ENCODE measurements at places on chromosomes 6 and 20.

DNA sequence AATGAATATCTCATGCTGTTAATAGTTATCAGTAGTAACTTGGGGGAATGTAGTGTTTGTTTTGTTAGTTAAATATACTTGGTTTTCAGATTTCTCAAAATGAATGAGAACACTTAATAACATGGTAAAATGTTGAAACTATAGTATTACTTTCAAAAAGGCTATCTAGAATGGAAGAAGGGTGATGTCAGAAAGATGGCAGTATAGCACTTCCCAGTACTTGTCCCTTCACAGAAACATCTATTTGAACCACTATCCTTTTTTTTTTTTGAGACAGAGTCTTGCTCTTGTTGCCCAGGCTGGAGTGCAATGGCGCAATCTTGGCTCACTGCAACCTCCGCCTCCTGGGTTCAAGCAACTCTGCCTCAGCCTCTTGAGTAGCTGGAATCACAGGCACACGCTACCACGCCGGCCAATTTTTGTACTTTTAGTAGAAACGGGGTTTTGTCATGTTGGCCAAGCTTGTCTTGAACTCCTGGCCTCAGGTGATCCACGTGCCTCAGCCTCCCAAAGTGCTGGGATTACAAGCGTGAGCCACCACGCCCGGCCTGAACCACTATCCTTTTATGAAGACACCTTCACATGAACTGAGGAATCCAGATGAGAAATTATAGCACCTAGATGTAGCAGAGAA lies 4.7 kb upstream of the ECHDC1 start:
- no peaks in the 10 kb centered on the region for H3K36me3 ChIP-seq
- no peak overlapping the region for H3K4me3 ChIP-seq
- H3K27me3 ChIP-seq, result no peaks in the 10 kb centered on the region

DNA sequence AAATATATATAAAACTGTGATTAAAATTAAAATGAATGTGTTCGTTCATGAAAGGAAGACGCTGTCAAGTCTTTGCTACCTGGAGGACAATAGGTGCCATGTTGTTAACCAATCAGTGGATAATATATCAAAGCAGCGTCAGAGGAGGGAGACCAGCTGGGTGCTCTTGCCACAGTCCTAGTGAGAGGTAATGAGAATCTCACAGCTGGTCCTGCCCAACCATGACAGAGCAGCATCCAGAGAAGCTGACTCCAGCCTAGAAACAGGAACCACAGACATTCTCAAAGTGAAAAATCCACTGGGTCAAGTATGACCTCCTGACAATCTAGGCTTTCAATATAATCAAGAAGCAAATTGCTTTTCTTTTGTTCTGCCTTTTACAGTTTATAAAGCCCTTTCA lies 94.5 kb upstream of the LRFN2 start:
- no peaks in the 10 kb centered on the region for H3K4me1 ChIP-seq
- H3K27me3 ChIP-seq, result peaks cover 32% of the 10 kb centered on the region
- no peak for DNase-seq
- H3K36me3 ChIP-seq, result peaks cover 2% of the 10 kb centered on the region
- no peak overlapping the region for H3K4me3 ChIP-seq
- H3K27ac ChIP-seq, result no peak overlapping the region

DNA sequence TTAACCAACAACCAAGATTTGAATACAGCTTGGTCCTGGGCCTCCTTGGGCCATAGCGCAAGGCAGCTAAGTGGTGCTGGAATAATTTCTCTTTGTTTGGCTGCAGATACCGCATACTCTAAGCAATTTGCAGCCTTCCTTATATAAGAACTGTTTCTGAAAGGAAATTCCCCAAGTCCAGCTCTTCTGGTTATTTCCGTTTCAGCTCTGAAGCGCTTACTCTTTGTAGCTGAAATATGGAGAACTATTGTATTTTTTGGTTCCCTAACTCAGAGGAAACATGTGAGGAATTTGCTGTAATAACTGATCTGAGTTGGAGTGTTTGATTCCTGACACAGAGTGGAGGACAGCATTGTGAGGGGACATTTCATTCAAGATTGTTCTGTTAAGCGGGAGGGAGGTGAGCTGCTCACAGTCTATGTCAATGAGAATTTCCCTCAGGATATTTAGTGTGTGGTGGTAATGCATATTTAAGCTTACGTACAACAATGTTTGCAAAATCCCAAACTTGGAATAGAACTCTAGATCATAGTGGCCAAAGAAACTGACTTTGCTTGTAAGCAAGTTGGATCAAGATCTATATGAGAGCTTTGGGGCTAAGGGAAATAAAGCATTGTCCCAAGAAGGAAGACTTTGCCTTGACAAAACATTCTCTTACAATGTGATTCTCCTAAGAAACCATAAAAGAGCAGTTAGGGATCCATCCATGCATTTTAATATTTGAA lies 576.6 kb upstream of the FLRT3 start:
- DNase-seq, result no peak
- H3K4me3 ChIP-seq, result no peak overlapping the region
- H3K27me3 ChIP-seq, result no peaks in the 10 kb centered on the region
- no peaks in the 10 kb centered on the region for H3K36me3 ChIP-seq

- peak overlapping the region; percentile 95 for H3K27ac ChIP-seq
- no peak for DNase-seq
- no peaks in the 10 kb centered on the region for H3K27me3 ChIP-seq
- peaks cover 25% of the 10 kb centered on the region for H3K4me1 ChIP-seq
- H3K4me3 ChIP-seq, result peak overlapping the region; percentile 97
Measured at GRCh38 chr6:13617066-13617465, 1.9 kb downstream of the NOL7 start.

GRCh38 chr6:101379926-101380325 lies 13.6 kb upstream of the GRIK2 start:
- H3K27me3 ChIP-seq, result no peaks in the 10 kb centered on the region
- H3K36me3 ChIP-seq, result no peaks in the 10 kb centered on the region
- H3K4me3 ChIP-seq, result no peak overlapping the region
- no peaks in the 10 kb centered on the region for H3K4me1 ChIP-seq
- H3K27ac ChIP-seq, result no peak overlapping the region

DNA sequence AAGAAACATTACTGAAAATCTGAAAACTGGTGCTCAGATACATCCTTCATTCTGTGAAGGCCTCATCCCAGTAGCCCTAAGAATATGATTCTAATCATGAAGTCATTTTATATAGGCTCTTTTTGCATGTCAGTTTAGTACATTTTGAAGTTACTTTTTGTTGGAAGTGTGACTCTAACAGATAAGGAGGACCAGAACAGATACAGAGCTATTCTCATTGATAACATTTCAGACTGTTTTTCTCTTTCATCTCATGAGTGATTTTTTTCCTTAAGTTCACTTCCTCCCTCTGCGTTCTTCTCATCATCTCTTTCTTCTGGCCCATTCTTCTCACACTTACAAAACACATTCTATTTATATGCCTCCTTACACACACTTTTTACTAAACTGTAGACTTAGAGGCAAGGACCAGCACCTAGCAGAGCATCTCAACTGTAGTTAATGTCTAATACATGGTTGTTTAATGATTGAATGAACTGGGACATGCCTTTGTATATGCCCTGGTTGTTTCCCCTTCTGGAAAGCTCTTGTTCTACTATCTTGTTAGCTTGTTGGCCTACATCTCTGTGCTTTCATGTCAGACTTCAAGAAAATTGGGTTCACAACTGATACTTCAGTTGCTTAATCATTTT lies 8.7 kb downstream of the CTNNBL1 start:
- no peak overlapping the region for H3K4me3 ChIP-seq
- H3K27ac ChIP-seq, result no peak overlapping the region
- no peaks in the 10 kb centered on the region for H3K27me3 ChIP-seq
- no peak for DNase-seq

GRCh38 chr6:9116026-9116425 lies 680.7 kb upstream of the SLC35B3 start:
- no peaks in the 10 kb centered on the region for H3K27me3 ChIP-seq
- no peak overlapping the region for H3K4me3 ChIP-seq
- H3K27ac ChIP-seq, result no peak overlapping the region
- no peak for DNase-seq
- H3K4me1 ChIP-seq, result no peaks in the 10 kb centered on the region

- H3K36me3 ChIP-seq, result no peaks in the 10 kb centered on the region
- H3K27me3 ChIP-seq, result no peaks in the 10 kb centered on the region
- H3K27ac ChIP-seq, result peak overlapping the region; percentile 88
- no peak for DNase-seq
Measured at GRCh38 chr6:136773473-136773796, 18.8 kb downstream of the MAP3K5 start.

- H3K4me1 ChIP-seq, result no peaks in the 10 kb centered on the region
- no peak for DNase-seq
- H3K36me3 ChIP-seq, result peaks cover 2% of the 10 kb centered on the region
- H3K27ac ChIP-seq, result no peak overlapping the region
- H3K4me3 ChIP-seq, result no peak overlapping the region
- peaks cover 5% of the 10 kb centered on the region for H3K27me3 ChIP-seq
Measured at GRCh38 chr6:3305216-3305565, 46.4 kb downstream of the PSMG4 start.

GRCh38 chr6:72703093-72703492 lies 81.2 kb downstream of the KCNQ5 start:
- no peak overlapping the region for H3K27ac ChIP-seq
- no peak for DNase-seq
- no peaks in the 10 kb centered on the region for H3K27me3 ChIP-seq
- H3K36me3 ChIP-seq, result no peaks in the 10 kb centered on the region
- H3K4me1 ChIP-seq, result peaks cover 3% of the 10 kb centered on the region

GRCh38 chr6:56936466-56936865 lies 18.4 kb upstream of the BEND6 start:
- DNase-seq, result no peak
- no peaks in the 10 kb centered on the region for H3K36me3 ChIP-seq
- no peak overlapping the region for H3K4me3 ChIP-seq
- H3K27ac ChIP-seq, result no peak overlapping the region
- peaks cover 34% of the 10 kb centered on the region for H3K27me3 ChIP-seq

- no peak for DNase-seq
- H3K4me1 ChIP-seq, result peaks cover 18% of the 10 kb centered on the region
- H3K27me3 ChIP-seq, result no peaks in the 10 kb centered on the region
- H3K27ac ChIP-seq, result peak overlapping the region; percentile 16
Measured at GRCh38 chr6:157143171-157143889, 180.0 kb downstream of the TMEM242 start.

- H3K27me3 ChIP-seq, result peaks cover 24% of the 10 kb centered on the region
- peak overlapping the region; percentile 31 for H3K4me3 ChIP-seq
- H3K36me3 ChIP-seq, result peaks cover 2% of the 10 kb centered on the region
- DNase-seq, result no peak
- no peak overlapping the region for H3K27ac ChIP-seq
Measured at GRCh38 chr6:3913958-3914337, 64.8 kb downstream of the FAM50B start.

DNA sequence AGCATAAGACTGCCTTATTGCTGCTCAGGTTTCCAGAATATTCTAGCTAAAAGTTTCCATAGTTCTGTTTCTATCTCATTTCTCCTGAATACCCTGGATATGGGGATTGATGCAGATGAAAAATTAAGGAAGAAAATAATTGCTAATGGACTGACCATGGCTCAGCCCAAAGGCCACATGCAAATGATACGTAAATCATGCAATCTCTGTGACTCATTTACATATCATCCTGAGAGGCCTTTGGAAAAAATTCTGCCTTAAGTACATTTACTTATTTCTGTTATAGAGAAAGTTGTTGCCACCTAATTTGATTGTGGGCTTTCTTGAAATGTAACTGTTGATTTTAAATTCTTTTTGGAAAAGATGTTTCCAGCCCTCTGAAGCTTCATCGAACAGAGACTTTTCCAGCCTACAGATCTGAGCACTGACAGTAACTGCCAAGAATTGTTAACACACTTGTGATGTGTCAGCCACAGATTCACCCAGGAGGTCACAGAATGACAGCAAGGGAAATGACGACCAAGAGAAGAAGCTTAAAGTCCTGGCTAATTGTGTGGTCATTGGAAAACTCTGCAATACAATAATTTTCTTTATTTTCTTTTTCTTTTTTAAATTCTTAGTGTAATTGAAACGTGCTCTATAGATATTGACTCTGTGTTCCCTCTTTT lies 174.8 kb downstream of the DOK5 start:
- no peak for DNase-seq
- no peaks in the 10 kb centered on the region for H3K36me3 ChIP-seq
- peaks cover 19% of the 10 kb centered on the region for H3K27me3 ChIP-seq
- no peak overlapping the region for H3K4me3 ChIP-seq
- no peak overlapping the region for H3K27ac ChIP-seq

GRCh38 chr6:169556758-169557548 lies 144.9 kb downstream of the WDR27 start:
- H3K27ac ChIP-seq, result peak overlapping the region; percentile 63
- H3K36me3 ChIP-seq, result peaks cover 6% of the 10 kb centered on the region
- no peaks in the 10 kb centered on the region for H3K27me3 ChIP-seq
- peaks cover 7% of the 10 kb centered on the region for H3K4me1 ChIP-seq
- H3K4me3 ChIP-seq, result peak overlapping the region; percentile 58

- no peak overlapping the region for H3K4me3 ChIP-seq
- peaks cover 6% of the 10 kb centered on the region for H3K36me3 ChIP-seq
- peaks cover 56% of the 10 kb centered on the region for H3K27me3 ChIP-seq
- peak overlapping the region; percentile 9 for H3K27ac ChIP-seq
- peaks cover 2% of the 10 kb centered on the region for H3K4me1 ChIP-seq
Measured at GRCh38 chr6:25769983-25770382, 15.4 kb downstream of the SLC17A4 start.

DNA sequence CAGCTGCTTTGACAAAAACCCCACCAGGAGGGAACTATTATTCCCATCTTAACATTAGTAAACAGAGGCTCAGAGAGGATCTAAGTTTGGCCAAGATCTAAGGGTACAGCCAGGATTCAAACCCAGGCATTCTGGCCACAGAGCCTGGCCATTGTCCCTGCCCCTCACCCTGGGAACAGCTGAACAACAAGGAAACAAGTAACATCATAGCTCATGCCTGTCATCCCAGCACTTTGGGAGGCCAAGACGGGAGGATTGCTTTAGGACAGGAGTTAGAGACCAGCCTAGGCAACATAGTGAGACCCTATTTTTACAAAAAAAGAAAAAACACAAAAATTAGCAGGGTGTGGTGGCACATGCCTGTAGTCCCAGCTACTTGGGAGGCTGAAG lies 27.5 kb downstream of the TOX2 start:
- no peaks in the 10 kb centered on the region for H3K36me3 ChIP-seq
- H3K27ac ChIP-seq, result peak overlapping the region; percentile 56
- H3K4me1 ChIP-seq, result peaks cover 51% of the 10 kb centered on the region
- no peak for DNase-seq

DNA sequence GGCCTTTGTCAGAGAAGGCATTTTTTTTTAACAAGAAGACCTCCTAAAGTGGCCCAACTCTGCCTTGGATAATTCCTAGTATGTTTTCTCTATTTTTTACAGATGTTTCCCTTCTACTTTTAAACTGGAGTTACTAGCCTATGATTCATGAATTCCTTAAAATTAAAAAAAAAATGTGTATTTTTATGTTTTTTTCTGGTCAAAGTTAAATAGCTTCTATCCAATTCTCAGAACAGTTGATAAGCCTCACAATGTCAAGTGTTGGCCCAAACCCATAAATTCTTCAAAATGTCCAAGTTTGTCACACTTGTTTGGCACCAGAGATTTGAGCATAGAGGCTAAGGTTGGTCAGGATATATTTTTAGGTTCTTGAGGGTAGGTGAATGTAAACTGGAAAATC lies 64.0 kb downstream of the JAG1 start:
- DNase-seq, result no peak
- H3K4me1 ChIP-seq, result no peaks in the 10 kb centered on the region

- H3K27me3 ChIP-seq, result peaks cover 13% of the 10 kb centered on the region
- no peak overlapping the region for H3K27ac ChIP-seq
- DNase-seq, result no peak
- H3K36me3 ChIP-seq, result no peaks in the 10 kb centered on the region
- no peak overlapping the region for H3K4me3 ChIP-seq
Measured at GRCh38 chr6:123810214-123810613, 6.5 kb downstream of the NKAIN2 start.
